Mammary epithelial cell (primary cell): ENCODE measurements at places on chromosomes 2 and 18.
A peak's percentile ranks its signal among the peaks of the same experiment; 100 is the strongest.

DNA sequence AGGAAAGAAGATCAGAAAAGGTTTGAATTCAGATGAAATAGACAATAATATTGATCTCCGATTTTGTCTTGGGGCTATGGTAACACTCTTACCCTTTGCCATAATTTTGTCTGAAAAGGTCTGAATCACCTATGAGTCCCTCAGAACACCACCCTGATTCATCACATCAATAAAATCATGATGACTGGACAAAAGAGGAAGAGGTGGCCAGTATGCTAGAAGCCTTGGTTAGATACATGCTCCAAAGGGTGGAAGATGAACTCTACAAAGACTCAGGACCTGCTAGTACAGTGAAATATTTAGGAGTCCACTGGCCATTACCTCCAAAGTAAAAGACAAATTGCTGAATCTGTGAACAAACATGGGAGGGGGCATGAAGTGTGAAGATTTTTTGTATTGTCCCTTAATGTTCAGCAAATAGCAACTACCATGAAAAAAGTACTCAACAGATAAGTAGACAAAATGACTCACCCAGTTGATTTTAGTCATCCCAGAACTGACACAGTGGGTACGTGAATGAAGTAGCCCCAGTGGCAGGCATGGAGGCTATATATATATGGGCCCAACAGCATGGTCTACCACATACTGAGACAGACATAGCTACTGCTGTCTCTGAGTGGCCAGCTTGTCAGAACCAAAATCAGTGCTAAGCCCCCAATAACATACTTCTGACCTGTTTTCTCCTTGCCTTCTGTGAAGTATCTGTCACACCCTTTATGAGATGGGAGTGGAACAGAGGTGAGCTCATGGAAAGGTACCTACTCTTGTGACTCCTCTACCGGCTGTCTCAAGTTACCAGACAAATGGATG is 36.5 kb upstream of the GLS start:
- peak; percentile 96 for DNase-seq

GRCh38 chr2:18602298-18602697 is 12.9 kb upstream of the NT5C1B start:
- no peak for DNase-seq

GRCh38 chr2:2014251-2014771 is 270.0 kb upstream of the PXDN start:
- no peak for DNase-seq

GRCh38 chr2:28055325-28055970 is 164.9 kb downstream of the BABAM2 start:
- peak; percentile 39 for DNase-seq

DNA sequence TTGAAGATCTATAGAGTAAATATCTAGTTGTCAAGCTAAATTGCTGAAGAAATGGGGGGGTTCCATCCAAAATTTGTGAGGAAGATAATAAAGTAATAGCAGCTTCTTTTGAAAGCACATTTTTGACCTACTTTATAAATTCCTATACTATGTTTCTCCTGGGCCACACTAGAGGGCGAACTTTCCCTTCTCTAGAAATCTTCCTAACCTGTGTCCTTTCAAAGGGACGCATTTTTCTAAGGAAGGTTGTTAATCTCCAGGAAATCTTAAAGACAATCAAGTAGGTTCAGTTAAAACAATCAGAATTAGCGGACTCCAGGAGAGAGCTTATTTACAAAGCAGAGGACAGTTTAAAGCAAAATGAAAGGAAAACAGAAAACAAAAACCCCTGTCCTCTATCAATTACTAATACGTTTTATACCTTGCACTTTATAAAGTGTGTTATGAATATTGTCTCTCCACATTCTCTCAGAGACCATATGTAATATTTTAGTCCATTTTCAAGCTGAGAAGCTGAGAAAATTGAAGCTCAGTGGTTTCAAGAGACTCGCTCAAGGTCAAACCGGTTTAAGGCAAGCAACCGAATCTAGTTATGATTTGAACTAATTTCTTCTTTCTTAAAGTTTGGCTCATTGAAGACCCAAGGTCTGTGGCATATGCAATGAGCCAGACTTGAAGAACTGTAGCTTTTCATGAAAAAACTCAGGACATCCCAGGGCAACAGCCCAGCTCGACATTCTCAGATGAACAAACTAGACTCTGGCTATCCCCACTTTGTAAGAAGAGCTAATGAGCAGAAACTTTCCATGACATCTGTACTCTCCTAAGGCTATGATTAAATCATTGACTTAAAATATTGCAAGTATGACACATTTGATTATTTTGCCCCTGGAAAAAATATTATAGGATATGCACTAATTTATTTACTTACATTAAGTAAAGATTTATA is 273.6 kb downstream of the PAX3 start:
- peak; percentile 14 for DNase-seq

- peak; percentile 82 for DNase-seq
These were observed 17.1 kb downstream of the ANKRD44 start for GRCh38 chr2:197293252-197294007.

- DNase-seq: no peak
These were observed 225.8 kb downstream of the NAPG start for GRCh38 chr18:10751653-10752052.

- DNase-seq: peak; percentile 39
These were observed at the start of gene PLA2R1 for GRCh38 chr2:160062292-160063005. Gene PLA2R1 (minus strand): TSS chr2:160062615. CDS start chr2:160062403, 212 bp downstream.

- DNase-seq: peak; percentile 20
These were observed 136.7 kb upstream of the SPHKAP start for GRCh38 chr2:228318218-228318617.

DNA sequence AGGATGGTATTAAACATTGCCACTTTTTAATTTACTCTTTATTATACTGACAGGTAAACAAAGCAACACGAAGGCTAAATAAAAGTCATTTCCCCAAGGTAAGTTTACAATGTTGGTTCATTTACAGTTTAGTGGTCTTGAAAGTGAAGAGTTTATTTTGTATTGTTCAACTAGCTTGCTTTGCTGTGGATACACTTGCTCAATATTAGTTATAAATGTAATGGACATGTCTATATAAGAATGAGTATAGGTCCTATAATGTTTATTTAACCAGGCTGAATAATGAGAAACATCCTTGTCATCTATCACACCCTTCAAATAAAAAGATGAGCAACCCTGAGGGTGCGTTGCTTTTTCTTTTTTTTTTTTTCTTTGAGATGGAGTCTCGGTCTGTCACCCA is 1129.4 kb downstream of the TSN start:
- DNase-seq: no peak

GRCh38 chr2:223101340-223102039 is 49.5 kb downstream of the KCNE4 start:
- DNase-seq: peak; percentile 90

GRCh38 chr2:160156100-160156499 is 44.0 kb downstream of the ITGB6 start:
- no peak for DNase-seq

DNA sequence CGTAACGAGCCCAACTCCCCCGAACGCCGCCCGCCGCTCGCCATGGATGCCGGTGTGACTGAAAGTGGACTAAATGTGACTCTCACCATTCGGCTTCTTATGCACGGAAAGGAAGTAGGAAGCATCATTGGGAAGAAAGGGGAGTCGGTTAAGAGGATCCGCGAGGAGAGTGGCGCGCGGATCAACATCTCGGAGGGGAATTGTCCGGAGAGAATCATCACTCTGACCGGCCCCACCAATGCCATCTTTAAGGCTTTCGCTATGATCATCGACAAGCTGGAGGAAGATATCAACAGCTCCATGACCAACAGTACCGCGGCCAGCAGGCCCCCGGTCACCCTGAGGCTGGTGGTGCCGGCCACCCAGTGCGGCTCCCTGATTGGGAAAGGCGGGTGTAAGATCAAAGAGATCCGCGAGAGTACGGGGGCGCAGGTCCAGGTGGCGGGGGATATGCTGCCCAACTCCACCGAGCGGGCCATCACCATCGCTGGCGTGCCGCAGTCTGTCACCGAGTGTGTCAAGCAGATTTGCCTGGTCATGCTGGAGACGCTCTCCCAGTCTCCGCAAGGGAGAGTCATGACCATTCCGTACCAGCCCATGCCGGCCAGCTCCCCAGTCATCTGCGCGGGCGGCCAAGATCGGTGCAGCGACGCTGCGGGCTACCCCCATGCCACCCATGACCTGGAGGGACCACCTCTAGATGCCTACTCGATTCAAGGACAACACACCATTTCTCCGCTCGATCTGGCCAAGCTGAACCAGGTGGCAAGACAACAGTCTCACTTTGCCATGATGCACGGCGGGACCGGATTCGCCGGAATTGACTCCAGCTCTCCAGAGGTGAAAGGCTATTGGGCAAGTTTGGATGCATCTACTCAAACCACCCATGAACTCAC is 673 bp downstream of the PCBP1 start:
- DNase-seq: peak; percentile 65
